ENCODE measurements at places on chromosomes 1 and 21.

- DNase-seq, result no peak
Observed at GRCh38 chr1:244405856-244406255, 45.9 kb downstream of the ADSS2 start.

DNA sequence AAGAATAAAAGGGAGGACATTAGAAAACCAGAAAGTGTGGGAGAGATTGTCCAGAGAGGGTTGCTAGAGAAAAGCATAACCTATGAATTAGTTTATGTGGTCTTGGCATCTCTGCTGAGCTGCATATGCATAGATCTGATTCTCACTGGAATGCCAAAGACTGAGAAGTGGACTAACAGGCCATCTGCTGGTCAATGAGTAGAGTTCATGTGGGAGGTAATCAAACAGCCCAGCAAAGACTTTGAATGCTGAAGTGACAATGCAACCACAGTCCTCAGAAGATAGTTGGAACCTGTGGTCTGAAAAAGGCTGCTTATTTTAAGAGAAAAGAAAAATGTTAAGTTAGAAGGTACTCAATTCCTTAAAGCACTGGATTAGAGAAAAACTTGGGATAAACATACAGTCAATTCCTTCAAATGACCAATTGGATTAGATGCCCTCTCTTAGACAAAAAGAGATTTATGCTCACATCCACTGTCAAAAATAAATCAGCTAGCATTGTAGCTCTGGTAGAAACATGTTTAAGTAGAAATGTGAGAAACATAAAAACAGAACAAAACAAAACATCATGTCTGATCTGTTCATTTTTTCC is 382.8 kb downstream of the AMY1C start:
- DNase-seq, result peak; percentile 45

DNA sequence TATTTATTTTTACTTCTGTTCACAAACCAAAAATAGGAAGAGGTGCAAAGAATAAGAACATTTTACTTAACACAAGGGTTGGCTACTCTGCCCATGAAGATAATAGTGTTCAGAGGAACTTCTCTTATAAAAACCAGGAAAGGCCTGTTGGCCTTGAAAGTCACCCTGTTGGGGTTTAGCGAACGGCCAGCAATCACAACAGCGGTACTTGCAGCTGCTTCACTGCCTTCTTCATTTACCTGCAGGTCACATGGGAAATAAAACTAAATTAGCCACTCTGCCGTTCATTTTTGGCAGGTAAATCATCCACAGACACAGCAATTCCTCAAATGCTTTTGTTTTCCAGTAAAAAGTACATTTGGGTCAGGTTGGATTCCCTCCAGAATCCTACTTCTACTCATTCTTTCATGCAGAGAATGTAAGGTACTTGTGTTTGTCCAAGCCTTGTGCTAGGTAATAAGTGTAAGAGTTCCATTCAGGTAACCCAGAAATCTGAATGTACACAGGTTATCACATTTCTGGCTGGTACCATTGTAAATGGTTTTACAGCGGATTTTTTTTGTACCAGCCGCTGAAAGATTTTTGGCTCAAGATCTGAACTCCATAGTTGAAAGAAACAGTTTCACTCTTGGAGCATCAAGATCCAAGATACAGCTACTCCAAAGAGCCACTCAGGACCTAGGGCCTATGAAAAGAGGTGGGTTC is 13.1 kb downstream of the SERPINC1 start:
- DNase-seq, result no peak

DNA sequence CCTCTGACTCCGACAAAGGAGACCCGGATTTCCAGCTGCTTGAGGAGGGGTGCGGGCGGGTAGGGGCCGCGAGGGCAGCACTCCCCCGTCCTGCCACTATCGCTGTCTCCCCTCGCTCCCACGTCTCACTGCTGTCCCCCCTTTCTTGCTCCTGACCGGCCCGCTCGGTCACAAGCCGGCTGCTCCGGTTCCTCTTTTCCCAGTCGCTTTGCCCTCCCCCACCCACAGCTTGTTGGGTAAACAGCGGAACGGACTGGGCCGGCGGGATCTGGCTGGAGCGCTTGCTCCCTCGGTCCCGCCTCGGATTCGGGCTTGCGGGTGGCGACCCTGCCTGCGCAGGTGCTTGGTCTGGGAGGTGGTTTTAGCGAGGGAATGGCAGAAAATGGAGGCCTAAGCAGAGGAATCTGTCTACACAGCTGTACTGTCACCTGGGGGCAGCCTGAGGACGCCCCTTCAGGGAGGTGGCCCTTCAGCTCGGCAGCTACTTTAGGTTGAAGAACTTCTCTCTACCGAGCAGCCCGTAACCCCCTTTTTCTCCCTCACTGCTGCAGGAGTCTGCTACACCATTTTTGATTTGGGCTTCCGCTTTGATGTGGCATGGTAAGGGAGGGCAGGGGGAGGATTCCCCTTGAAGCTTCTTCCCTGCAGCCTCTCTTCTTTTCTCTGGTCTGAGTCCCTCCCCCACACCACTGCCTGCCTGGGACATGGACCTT is 645 bp downstream of the ATP6V0B start:
- DNase-seq, result no peak

DNA sequence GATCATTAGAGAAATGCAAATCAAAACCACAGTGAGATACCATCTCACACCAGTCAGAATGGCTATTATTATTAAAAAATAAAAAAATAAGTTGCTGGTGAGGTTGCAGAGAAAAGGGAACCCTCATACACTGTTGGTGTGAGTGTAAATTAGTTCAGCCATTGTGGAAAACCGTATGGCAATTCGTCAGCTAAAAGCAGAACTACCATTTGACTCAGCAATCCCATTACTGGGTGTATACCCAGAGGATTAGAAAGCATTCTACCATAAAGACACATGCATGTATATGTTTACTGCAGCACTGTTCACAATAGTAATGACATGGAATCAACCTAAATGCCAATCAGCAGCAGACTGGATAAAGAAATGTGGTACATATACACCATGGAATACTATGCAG is 42.2 kb downstream of the GIPC2 start:
- no peak for DNase-seq

- no peak for DNase-seq
Observed at GRCh38 chr1:27566462-27567145, 37.3 kb downstream of the AHDC1 start.

DNA sequence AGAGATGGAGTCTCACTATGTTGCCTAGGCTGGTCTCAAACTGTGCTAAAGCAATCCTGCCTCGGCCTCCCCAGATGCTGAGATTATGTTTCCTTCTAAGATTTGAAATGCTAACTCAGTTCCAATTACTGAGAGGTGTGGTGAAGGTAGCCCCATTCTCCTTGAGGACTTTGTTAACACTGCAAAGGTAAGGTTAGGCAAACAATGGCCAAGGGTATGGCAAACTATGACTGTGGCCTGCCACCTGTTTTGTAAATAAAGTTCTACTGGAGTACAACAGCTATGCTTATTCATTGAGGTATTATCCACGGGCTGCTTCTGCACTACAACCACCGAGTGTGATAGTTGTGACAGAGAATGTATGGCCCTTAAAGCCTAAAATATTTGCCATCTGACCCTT is 9.6 kb upstream of the RIT1 start:
- no peak for DNase-seq

GRCh38 chr1:218874313-218874712 is 299.4 kb upstream of the LYPLAL1 start:
- DNase-seq, result peak; percentile 59

- no peak for DNase-seq
Observed at GRCh38 chr1:243733670-243734307, 116.3 kb downstream of the AKT3 start.

- no peak for DNase-seq
Observed at GRCh38 chr1:210662291-210663050, 333.8 kb downstream of the HHAT start.

DNA sequence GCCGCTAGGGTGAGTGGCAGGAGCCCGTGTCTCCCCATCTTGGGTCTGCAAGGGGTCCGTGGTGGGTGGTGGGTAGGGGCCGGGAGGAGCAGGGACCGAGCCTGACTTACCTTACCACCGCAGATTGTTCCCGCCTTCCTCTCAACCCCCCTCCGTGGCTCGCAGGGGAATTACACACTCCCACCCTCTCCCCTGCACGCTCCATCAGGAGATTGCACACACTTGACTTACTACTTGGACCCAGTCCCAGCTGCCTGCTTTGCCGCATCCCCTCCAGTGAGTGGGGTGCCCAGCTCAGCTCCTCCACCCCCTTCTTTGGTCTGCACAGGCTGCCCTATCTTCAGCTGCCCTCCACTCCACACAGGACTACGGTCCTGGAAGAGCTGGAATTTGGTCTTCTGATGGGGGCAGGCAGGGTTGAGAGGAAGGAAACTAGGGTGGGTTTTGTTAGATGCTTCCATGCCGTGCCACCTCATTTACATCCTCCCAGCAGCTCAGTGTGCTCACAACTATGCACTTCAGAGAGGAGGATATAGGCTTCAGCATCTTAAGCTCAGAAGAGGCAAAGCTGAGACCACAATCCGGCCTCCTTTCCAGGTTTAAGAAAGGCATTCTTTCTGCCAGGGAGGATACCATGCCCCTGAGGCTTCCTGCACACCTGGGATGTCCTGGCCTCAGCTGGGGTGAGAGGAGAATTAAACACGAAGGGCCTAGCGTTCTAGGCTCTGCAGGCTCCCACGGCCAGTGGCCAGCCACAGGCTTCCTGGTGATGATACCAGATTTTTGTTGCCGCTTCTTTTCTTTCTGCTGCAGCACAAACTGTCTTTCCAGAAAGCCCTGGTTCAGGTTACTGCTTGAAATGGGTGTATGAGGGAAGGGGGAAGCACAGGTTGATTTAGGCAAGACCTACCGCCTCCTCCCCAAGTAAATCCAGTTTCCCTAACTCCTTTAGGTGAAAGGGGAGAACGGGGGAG is 2.3 kb downstream of the KCNC4 start:
- no peak for DNase-seq

DNA sequence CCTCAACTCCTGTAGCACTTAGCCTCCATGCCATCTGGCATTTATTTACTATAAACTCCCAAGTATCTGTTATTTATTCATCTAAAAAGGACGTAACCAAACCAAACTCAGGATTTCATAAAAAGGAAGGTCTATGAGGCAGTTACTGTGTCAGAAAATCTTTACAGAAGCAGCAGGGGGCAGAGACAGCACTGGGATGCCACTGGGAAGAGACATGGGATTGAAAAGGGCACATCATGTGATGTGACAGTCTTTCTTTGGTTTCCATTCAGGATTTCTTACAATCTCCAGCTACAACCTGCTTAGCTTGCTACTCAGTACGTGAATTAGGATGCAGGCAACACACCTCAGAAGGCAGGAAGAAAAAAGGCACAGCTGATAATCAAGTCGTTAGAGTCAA is 31.2 kb downstream of the SPRTN start:
- no peak for DNase-seq

DNA sequence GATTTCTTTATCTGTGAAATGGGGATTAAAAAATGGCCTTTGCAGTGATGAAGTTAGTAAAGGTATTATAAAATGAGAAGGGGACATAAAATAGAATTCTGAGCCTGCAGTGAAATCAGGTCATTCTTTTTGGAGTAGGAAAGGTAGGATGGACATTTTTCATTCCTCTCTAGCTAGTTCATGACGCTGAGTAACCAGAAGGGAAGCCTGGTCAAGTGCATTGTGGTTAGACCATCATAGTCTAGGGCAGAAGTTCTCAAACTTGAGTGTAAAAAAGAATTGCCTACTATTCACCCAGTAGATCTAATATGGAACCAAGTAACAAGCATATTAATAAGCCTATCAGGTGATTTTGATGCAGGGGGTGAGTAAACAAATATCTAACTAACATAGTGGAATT is 50.8 kb downstream of the TGFB2 start:
- no peak for DNase-seq

DNA sequence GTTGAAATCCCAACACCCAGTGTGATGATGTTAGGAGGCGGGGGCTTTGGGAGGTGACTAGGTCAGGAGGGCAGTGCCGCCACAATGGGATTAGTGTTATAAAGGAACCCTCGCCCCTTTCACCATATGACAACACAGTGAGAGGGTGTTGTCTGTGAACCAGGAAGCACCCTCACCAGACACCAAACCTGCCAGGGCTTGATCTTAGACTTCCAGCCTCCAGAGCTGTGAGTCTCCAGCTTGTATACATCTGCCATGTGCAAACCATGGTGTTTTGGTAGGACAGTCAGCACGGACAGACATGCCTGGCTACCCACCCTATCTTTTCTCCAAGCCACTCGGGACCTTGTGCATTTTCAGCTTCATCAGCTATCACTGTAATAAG is 4.0 kb downstream of the TRIM11 start:
- no peak for DNase-seq
